ENCODE measurements at places on chromosomes 3 and 15. TPM values are rescaled to one million over a fixed set of nuclear protein-coding genes. Genes with fewer than 3 reads are reported as not detected.
A peak's percentile ranks its signal among the peaks of the same experiment; 100 is the strongest.

GRCh38 chr3:57586778-57587177 lies 10.4 kb downstream of the ARF4 start:
- H3K27ac ChIP-seq, result no peak overlapping the region
- H3K4me1 ChIP-seq, result peaks cover 4% of the 10 kb centered on the region
- peaks cover 18% of the 10 kb centered on the region for H3K36me3 ChIP-seq

GOLGA6A gene
- total RNA-seq, result not detected

DUOX1 gene
- total RNA-seq, result not detected

GRCh38 chr15:69303337-69304181 lies 4.8 kb downstream of the PAQR5 start:
- no peak overlapping the region for H3K4me3 ChIP-seq
- peak; percentile 55 for DNase-seq
- H3K36me3 ChIP-seq, result no peaks in the 10 kb centered on the region
- peaks cover 12% of the 10 kb centered on the region for H3K27me3 ChIP-seq
- H3K4me1 ChIP-seq, result peaks cover 25% of the 10 kb centered on the region
- H3K27ac ChIP-seq, result peak overlapping the region; percentile 59

DNA sequence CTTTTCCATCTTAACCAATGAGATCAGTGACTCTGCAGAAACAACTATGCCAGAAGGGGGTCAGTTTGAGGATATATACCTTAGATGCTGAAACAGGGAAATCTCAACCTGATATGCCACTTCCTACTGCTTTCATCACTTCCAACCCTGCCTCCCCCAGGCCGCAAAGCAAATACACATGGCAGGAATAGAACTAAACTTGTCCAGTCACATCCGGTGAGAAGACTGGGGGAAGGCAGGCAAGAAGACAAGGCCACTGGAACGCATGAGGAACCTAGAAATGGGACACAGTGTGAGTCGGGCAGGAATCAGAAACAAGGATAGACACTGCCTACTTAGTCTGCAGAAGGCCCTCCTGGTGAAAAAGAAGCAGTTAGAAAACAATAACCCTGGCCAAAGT lies 90.6 kb downstream of the MYO5A start:
- H3K4me3 ChIP-seq, result no peak overlapping the region
- peaks cover 10% of the 10 kb centered on the region for H3K4me1 ChIP-seq
- DNase-seq, result peak; percentile 7
- H3K27ac ChIP-seq, result no peak overlapping the region
- H3K36me3 ChIP-seq, result no peaks in the 10 kb centered on the region

DNA sequence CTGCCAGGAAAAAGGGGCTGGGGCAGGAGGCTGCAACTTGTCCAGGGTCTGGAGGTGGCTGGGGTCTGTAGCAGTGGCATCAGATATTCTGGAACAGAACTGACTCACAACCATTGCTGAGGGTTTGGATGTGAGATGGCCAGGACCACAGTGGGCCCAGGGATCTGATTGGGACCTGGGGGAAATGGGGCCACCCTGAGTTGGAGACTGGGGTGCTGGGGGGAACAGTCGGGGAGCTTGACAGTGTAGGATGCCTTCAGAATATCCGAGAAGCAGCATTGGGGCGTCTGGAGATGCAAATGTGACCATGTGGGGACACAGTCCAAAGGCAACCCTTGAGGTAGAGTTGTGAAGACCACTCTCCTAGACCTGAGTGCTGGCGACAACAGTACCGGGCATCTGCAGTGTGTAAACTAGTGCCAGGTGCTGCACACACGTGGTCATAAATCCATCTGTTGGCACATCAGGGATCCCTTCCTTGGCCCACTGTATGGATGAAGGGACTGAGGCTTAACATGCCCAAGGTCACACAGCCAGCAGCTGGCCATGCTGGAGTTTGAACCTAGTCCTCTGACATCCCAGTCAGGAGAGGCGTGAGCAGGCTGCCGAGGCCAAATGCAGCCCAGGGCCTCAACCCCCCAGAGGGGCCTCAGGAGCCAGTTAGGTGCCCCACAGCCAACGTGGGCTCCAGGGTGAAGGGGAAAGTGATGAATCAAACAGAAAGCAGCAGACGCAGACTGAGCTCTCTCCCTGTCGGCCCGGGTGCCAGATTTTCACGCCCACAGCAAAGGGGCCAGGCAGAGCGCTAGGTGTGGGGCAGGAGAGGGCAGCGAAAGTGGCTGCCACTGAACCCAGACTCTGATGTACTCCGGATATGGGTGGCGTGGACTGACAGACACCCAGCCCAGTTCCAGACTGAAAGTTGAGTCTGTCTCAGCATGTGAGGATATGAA lies 18.8 kb downstream of the HEMK1 start:
- no peak overlapping the region for H3K27ac ChIP-seq
- no peaks in the 10 kb centered on the region for H3K27me3 ChIP-seq
- no peak for DNase-seq
- H3K36me3 ChIP-seq, result no peaks in the 10 kb centered on the region

CISH gene
- 0.90 TPM for total RNA-seq

DNA sequence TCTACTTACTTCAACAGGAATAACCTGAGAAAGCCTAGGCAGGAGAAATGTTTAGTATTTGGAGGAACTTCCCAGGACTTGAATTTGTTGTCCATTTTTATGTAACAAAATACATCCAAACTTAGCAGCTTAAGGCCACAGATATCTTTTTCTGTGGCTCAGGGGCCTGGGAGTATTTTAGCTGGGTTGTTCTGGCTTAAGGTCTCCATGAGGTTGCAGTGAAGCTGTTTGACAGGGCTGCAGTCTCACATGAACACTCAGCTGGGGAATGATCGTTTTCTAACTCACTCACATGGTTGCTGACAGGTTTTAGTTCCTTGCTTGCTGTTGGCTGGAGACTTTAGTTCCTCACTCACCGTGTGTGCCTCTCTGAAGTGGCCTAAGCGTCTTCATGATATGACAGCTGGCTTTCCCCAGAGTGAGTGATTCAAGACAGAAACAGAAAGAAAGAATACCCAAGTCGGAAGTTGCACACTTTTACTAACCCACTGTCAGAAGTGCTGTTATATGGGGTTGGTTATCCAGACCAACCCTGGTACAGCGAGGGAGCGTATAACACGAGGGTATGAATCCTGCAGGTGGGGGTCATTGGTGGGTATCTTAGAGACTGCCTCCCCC lies 229.7 kb upstream of the TBL1XR1 start:
- no peaks in the 10 kb centered on the region for H3K27me3 ChIP-seq
- no peak for DNase-seq
- H3K27ac ChIP-seq, result no peak overlapping the region
- no peaks in the 10 kb centered on the region for H3K4me1 ChIP-seq
- no peak overlapping the region for H3K4me3 ChIP-seq
- no peaks in the 10 kb centered on the region for H3K36me3 ChIP-seq

GRCh38 chr3:116524453-116525210 lies 79.3 kb upstream of the LSAMP start:
- H3K36me3 ChIP-seq, result no peaks in the 10 kb centered on the region
- H3K4me3 ChIP-seq, result no peak overlapping the region
- H3K4me1 ChIP-seq, result no peaks in the 10 kb centered on the region
- no peak overlapping the region for H3K27ac ChIP-seq
- no peaks in the 10 kb centered on the region for H3K27me3 ChIP-seq

DNA sequence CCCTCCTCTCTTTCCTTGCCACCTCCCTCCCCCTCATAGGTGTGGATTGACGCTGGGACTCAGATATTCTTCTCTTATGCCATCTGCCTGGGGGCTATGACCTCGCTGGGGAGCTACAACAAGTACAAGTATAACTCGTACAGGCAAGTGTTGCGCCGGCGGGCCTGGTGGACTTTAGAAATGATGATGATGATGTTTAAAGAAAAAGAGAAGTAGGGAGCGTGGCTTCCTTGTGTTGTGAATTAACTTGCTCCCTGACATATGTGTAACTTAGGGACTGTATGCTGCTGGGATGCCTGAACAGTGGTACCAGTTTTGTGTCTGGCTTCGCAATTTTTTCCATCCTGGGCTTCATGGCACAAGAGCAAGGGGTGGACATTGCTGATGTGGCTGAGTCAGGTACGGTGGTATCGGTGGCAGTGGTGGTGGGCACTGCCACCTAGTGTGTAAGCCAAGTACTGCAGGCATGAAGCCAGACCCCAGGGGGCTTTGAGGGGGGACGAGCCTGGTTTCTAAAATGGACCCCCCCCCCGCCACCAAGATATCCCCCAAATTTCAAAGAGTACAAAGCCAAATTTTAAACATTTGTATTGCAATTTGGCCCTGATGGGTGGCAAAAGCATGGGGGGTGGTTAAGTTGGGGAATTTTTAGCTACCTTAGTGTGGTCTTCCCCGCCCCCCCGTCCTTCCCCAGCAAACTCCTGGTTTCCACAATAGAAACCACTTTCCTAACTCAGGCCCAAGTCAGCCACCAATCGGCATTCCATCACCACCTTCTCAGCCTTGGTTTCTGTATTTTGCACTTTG lies 65.6 kb downstream of the SLC6A6 start:
- H3K4me3 ChIP-seq, result no peak overlapping the region
- no peak overlapping the region for H3K27ac ChIP-seq

DNA sequence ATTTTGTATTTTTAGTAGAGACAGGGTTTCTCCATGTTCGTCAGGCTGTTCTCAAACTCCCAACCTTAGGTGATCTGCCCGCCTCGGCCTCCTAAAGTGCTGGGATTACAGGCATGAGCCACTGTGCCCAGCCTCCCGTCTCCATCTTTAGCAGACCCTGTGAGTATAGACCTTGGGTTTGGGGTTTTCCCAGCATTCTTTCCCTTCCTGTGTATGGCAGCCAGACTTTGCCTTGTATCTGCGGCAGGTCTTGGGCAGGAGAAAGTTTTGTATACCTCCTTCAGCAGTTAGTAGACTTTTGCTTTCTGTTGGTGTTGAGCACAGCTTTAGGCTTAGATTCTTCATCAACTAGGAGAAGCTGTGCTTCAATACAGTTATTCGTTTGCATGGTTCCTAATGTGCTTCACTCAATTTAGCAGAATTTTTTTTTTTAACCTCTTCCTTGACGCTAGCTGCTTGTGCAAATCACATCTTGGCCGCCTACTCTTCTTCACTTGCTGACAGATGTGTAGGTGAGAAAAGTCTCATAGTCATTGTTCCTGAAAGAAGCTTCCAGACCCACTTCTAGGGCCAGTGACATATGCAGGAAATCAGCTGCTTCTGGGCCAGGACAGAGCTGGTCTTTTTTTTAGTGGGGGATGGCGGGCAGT lies 38.4 kb downstream of the MAP2K1 start:
- H3K4me1 ChIP-seq, result no peaks in the 10 kb centered on the region
- H3K27ac ChIP-seq, result no peak overlapping the region
- no peaks in the 10 kb centered on the region for H3K36me3 ChIP-seq
- H3K4me3 ChIP-seq, result no peak overlapping the region
- DNase-seq, result no peak

GOLGA6B gene
- not detected for total RNA-seq

GALNT15 gene
- 14.7 TPM for total RNA-seq

DNA sequence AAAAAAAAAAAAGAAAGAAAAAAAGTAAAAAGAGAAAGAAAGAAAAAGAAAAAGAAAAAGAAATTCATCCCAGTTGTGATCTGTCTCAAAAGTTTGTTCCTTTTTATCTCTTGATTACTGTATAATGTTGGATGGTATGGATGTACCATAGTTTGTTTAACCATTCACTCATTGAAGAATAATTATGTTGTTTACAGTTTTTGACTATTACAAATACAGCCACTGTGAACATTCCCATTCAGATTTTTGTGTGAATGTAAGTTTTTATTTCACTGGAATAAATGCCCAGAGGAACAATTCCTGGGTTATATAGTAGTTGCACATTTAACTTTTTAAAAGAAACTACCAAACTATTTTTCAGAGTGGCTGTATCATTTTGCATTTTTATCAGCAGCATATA lies 10.3 kb upstream of the CCR8 start:
- no peaks in the 10 kb centered on the region for H3K36me3 ChIP-seq
- no peak overlapping the region for H3K27ac ChIP-seq
- DNase-seq, result no peak
- H3K4me3 ChIP-seq, result no peak overlapping the region
- no peaks in the 10 kb centered on the region for H3K4me1 ChIP-seq

DNA sequence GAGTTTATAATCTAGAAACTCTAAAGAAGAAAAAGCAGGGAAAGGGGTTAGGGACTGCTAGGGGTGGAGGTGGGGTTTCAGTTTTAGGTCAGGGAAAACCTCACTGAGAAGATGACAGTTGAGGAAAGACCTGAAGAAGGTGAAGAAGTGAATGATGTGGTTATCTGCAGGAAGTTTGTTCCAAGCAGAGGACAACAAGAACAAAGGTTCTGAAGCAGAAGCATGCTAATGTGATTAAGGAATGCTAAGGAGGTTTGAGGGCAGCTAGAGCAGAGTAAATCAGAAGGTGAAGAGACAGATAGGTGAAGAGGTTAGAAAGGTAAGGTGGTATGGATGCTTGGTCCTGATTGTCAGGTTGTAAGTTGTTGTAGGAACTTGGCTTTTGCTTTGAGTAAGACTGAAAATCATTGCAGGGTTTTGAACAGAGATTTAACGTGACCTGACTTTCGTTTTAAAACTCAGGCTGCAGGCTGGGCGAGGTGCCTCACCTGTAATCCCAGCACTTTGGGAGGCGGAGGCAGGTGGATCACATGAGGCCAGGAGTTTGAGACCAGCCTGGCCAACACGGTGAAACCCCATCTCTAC lies 8.6 kb downstream of the OXSR1 start:
- H3K27ac ChIP-seq, result no peak overlapping the region
- peaks cover 17% of the 10 kb centered on the region for H3K4me1 ChIP-seq
- H3K27me3 ChIP-seq, result no peaks in the 10 kb centered on the region
- no peak for DNase-seq

TF gene
- total RNA-seq, result not detected

ZNF385D gene
- 0.28 TPM for total RNA-seq

DNA sequence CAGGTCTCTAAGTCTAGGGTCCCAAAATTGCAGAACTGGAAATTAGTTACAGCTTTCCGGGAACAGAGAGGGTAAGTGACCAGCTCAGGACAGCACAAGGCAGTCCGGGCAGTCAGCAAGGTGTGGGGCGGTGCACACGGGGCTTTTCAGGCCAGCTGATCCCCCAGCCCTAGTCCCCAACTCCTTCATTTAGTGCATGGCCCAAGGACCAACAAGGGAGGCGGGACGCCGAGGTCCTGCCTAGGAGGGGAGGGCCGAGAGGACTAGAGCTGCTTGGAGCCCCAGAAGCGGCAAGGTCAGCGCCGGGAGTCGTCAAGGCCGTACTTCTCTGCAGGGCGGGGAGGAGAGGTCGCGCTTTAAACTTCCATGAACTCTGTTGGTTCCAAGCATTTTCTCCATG lies 2.0 kb upstream of the PDE8A start:
- no peak overlapping the region for H3K27ac ChIP-seq
- H3K27me3 ChIP-seq, result no peaks in the 10 kb centered on the region
- DNase-seq, result no peak
- no peaks in the 10 kb centered on the region for H3K36me3 ChIP-seq
- no peak overlapping the region for H3K4me3 ChIP-seq

DNA sequence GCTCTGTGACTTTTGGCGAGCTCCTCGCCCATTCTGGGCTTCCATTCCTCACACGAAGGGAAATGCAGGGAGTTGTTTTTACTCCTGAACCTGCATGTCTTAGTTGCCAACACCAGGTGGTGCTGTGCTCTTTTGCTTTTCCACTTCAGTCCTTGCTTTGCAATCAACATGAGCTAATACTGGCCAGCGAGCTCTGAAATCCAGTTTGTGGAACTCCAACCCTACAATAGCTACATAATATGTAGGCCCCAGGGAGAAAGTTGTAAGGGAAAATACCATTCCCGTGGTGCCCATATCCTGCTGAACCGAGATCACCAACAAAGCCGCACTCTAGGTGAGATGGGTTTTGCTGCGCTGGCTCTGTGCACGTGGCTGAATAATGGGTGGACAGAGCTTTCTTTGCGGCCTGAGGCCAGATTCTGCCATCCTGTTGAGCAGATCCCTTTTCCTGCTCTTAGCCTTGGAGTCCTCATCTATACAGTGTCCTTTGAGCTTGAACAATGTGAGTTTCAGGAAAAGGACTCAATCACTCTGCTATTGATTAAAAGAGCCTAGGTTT lies 25.0 kb downstream of the LSM3 start:
- DNase-seq, result peak; percentile 87
- no peak overlapping the region for H3K4me3 ChIP-seq
- no peaks in the 10 kb centered on the region for H3K27me3 ChIP-seq
- peaks cover 34% of the 10 kb centered on the region for H3K4me1 ChIP-seq

Data from IMR-90 (cell line).